Lung (tissue), 17 donors: ENCODE measurements at places on chromosomes 1 and 21. TPM values are rescaled to one million over a fixed set of nuclear protein-coding genes. Genes with fewer than 3 reads are reported as not detected.

The CD101 gene
- total RNA-seq, result 6.7 TPM

The APCS gene
- 0.46 TPM for total RNA-seq

- DNase-seq, result no peak
- H3K4me1 ChIP-seq, result no peaks in the 10 kb centered on the region
- H3K27me3 ChIP-seq, result no peaks in the 10 kb centered on the region
- H3K27ac ChIP-seq, result no peak overlapping the region
Observed at GRCh38 chr21:36163750-36164741, 7.4 kb downstream of the DOP1B start.

The OR2L2 gene
- not detected for total RNA-seq

- H3K4me3 ChIP-seq, result no peak overlapping the region
- H3K27ac ChIP-seq, result no peak overlapping the region
- H3K4me1 ChIP-seq, result no peaks in the 10 kb centered on the region
- no peak for DNase-seq
- H3K36me3 ChIP-seq, result peaks cover 7% of the 10 kb centered on the region
Observed at GRCh38 chr1:36420409-36420808, 22.7 kb upstream of the LSM10 start.

DNA sequence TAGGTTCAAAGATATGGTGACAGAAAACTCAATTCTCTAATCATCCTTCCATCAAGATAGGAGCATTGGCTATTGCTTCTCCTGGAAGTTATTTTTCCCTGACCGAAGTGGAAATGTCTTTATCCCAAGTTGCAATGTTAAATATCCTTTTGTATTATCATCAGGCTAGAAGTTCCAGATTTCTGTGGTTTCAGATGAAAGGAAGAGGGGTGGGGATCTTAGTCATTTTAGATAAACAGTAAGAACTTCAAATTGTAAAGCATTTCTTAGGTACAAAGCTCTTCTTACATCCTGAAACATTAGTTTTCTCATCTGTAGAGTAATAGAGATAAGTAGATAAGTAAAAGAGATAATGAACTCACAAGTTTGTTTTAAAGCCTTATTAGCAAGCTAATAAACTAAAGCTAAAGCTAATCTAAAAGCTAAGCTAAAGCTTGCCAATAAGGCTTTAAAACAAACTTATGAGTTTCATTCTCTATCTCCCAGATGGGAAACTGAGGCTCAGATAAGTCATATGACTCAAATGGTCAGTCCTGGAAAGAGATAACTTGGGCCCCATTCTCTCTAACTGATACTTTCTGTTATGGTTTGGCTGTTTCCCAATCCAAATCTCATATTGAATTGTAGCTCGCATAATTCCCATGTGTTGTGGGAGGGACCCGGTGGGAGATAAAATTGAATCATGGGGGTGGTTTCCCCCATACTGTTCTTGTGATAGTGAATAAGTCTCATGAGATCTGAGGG is 99.2 kb upstream of the KCNK2 start:
- H3K27ac ChIP-seq, result no peak overlapping the region
- no peaks in the 10 kb centered on the region for H3K36me3 ChIP-seq
- H3K4me1 ChIP-seq, result no peaks in the 10 kb centered on the region
- no peak for DNase-seq
- no peak overlapping the region for H3K4me3 ChIP-seq

- H3K27ac ChIP-seq, result no peak overlapping the region
- no peak overlapping the region for H3K4me3 ChIP-seq
- DNase-seq, result no peak
- H3K27me3 ChIP-seq, result no peaks in the 10 kb centered on the region
- H3K36me3 ChIP-seq, result no peaks in the 10 kb centered on the region
Observed at GRCh38 chr1:19062258-19063029, 106.0 kb upstream of the IFFO2 start.

DNA sequence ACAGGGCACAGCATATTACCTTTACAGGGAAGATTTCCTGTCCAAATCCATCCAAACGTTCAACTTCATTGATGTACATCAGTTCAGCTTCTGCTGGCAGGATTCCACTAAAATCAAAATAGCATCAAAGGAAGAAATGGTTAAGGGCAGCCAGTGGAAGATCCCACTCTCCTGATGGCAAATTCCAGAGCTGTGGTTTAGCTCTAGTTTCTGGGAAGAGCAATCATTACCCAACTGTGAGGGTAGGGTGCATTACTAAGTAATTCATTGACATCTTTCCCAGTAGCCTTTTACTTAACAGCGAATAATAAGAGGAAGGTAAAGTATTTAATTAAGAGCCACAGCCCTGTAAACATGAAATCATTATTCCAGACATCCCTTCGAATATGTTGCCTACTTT is 120.7 kb downstream of the SMYD2 start:
- H3K27ac ChIP-seq, result no peak overlapping the region
- no peaks in the 10 kb centered on the region for H3K4me1 ChIP-seq
- peaks cover 16% of the 10 kb centered on the region for H3K36me3 ChIP-seq
- DNase-seq, result no peak
- no peak overlapping the region for H3K4me3 ChIP-seq
